ENCODE measurements at places on chromosomes 7 and 10.

- DNase-seq = peak; percentile 71
These were observed 232.2 kb downstream of the FANK1 start for GRCh38 chr10:126128581-126128980.

DNA sequence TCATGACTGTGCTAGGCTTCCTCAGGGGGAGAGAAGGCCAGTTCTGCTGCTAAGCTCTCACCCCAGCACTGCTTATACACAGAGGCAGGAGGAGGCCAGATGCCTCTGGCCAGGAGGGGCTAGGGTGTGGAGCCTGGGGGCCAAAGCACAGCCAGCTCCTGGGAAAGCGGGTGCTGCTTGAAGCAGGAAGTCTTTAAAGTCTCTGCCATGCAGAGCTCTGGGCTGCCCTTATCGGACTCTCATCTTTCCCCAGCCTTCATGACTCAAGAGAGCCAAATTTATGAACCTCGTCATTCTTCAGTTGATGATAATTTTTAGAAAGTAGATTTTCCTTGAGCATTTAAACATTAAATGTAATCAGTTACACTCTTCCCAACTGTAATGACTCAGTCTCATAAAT lies 11.2 kb upstream of the TSPAN14 start:
- no peak for DNase-seq

- DNase-seq = no peak
These were observed 14.9 kb downstream of the TSPAN15 start for GRCh38 chr10:69466158-69466490.

GRCh38 chr7:6158424-6159096 lies 113.9 kb downstream of the CYTH3 start:
- no peak for DNase-seq

DNA sequence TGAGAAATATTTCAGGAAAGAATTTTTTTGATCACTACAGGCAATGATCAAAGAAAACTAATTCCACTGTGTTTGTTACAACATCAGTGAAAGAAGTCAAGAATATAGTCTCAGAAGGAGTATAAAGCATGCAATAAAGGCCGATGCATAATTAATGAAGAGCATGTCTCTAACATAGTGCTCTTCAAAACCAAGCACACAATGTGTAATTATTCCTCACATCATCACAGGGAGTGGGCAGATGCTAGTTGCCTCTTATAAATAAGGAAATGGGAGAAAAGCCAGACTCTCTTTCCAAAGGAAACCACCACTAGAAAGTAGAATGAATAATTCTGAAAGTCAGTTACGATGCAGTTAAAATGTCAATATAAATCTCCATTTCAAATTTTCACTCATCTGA lies 220.1 kb downstream of the TEX36 start:
- DNase-seq = no peak

DNA sequence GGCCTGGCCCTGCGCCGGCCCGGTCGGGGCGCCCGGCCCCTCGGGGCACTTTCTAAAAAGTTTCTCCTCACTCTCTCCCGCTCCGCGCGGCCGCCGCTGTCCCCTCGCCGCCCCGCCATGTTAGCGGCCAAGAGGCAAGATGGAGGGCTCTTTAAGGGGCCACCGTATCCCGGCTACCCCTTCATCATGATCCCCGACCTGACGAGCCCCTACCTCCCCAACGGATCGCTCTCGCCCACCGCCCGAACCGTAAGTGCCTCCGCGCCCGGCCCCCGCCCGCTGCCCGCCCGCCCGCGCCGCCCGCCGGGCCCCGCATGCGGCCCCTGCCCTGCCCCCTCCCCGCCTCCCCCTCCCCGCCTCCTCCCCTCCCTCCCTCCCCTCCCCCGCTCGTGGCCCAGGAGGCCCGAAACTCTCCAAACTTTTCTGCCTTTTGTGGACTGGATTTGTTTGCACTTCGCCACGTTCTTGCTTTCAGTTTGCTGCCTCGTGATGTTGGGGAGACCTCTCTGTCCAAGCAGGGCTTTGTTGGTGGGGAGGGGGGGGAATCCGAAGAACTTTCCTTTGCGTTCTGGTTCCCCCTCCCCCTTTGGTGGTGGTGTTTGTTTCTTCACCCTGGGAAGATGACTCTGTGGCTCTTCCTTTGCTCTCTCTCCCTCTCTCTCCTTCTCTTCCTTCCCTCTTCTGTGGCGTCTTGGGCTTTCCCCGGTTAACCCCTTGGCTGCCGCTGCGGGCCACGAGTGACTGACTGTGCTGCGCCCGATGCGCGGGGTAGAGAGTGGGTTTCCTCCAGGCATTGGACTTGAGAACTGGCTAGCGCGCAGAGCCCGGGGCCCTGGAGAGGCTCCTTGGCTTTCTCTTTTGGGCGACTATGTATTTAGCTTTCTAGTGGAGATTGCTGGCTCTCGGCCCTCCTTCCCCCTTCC lies 1.6 kb downstream of the TCF7L2 start:
- no peak for DNase-seq

DNA sequence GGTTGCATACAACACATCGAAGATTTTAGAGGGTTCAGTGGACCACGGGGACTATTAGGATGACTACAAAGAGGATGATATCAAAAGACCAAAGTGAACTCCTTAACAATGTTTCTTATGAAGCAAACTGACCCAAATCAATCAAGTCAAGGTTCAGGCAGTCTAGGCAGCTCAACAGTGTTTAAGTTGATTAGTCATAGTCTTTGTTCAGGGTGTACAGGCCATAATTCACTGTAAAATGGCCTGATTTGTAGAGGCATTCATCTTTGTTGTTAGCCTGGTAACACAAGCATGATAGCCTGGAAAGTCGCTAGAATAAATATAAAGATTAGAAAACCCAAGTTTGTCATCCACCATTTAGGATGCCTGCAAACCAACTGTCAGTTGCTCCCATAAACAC lies 32.6 kb downstream of the ANTXRL start:
- DNase-seq = no peak

DNA sequence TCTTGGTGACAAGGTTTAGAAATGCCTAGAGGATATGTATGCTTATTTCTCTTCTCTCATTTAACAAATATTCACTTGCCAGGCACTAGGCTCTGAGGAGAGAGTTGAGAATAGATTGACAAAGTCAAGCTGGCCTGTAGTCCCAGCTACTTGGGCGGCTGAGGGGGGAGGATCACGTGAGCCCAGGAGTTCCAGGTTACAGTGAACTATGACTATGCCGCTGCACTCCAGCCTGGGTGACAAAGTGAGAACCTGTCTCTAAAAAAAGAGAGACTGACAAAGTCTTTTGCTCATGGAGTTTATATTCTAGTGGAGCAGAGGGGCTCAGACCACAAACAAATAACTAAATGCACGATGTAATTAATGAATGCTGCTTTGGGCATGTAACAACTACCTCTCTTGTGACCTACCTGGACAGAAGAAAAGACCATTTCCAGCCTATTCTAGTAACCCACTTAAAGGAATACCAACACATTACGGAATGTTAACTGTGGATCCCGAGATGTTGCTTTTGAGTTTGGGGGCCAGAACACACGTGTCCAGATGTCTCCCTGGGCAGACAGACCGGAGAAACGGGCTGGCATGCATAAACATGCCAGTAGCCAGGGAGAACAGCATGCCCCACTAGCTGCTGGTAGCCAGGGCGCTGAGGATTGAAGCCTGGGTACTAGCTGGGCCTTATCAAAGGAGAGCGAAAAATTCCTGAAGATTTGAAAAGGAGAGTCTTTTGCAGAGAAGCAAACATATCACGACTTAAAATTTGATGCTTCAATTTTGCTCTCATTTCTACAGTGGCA lies 2.6 kb upstream of the BMPR1A start:
- no peak for DNase-seq

GRCh38 chr7:1431634-1432380 lies 27.5 kb downstream of the MICALL2 start:
- no peak for DNase-seq

DNA sequence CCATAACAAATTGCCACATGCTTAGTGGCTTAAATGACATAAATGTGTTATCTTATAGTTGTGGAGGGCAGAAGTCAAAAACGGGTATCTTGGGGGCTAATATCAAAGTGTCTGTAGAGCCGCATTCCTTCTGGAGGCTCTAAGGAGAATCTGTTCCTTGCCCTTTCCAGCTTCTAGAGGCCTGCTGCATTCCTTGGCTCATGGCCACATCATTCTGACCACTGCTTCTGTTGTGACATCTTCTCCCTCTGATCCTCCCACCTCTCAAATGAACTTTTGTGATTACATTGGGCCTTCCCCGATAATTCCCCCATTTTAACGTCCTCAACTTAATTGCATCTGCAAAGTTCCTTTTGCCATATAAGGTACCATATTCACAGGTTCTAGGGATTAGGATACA lies 76.1 kb downstream of the CYP26A1 start:
- DNase-seq = no peak

GRCh38 chr10:75508814-75509306 lies 77.4 kb downstream of the LRMDA start:
- no peak for DNase-seq

- DNase-seq = no peak
These were observed 82.9 kb downstream of the SORCS1 start for GRCh38 chr10:107081644-107082043.

DNA sequence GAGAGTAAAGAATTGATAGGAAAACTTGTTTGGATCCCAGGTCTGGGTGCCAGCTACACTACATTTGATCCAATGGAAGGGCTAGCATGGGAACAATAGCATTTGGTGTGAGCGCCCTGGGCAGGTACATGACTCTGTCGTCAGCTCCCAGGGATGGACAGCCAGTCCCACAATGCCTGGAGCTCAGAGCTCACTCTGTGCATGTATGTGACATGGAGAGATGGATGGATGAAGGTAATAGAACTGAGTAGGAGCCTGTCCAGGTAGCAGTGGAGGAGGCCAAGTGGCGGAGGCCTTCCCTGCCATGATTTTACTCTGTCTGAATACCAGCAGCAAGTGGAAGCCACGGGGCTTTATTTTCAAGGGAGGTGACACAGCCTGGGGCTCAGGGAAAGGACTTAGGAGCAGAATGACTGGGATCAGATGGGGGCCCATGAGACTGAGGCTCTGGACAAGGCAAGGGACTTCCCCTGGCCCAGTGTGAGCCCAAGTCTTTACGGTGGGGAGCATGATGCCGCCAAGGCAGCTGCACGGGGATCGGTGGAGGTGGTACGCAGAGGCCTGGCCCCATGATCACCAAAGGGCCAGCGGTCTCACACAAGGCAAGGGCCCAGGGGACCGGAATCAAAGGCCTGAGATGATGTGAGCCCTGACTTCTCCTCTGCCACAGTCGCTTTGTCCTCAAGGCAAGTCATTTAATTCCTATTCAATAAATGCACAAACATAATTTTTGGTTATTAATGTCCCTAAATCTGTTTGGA lies 5.9 kb downstream of the PTPRE start:
- DNase-seq = no peak

DNA sequence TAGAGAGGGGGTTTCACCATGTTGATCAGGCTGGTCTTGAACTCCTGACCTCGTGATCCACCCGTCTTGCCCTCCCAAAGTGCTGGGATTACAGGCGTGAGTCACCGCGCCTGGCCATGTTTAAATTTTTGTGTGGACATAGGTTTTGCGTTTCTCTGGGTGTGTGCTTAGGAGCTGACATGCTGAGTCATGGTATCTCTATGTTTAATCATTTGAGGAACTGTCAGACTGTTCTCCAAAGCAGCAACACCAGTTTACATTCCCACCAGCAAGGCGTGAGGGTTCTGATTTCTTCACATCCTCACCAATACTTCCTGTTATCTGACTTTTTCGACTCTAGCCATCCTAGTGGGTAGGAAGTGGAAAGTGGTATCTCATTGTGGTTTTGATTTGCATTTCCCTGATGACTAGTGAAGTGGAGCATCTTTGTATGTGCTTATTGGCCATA lies 153.7 kb downstream of the DNAJB6 start:
- DNase-seq = no peak

GRCh38 chr7:88090240-88090639 lies 129.6 kb downstream of the SRI start:
- no peak for DNase-seq

DNA sequence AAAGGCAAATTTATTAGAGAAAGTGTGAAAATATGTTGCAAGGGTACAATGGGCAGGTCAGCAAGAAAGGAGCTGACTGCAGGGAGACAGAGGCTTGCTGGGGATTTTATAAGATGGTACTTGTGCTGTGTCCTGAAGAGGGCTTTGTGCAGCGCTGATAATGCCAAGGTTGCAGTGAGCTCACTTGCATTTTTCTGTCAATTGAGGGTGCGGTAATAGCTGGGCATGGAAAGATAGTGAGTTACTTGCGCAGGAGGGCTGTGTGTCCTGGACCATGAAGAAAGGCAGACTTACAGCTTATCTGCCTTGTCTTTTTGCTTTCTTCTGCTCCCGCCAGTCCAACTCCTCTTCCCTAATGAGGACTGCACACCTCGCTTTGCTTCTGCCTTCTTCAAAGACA lies 12.5 kb downstream of the CDC123 start:
- DNase-seq = no peak

- DNase-seq = no peak
These were observed 117.7 kb upstream of the PODXL start for GRCh38 chr7:131674131-131674530.

DNA sequence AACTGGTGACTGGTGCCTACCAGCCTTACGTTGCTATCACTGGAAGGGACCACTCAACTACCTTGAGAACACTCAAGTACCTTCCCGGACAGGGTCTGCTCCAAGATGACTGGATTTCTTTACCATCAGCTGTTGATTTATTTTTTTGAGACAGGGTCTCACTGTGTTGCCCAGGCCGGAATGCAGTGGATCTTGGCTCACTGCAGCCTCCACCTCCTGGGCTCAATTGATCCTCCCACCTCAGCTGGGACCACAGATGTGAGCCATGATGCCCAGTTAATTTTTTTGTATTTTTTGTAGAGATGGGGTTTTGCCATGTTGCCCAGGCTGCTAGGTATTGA lies 45.2 kb upstream of the DLG5 start:
- DNase-seq = no peak

DNA sequence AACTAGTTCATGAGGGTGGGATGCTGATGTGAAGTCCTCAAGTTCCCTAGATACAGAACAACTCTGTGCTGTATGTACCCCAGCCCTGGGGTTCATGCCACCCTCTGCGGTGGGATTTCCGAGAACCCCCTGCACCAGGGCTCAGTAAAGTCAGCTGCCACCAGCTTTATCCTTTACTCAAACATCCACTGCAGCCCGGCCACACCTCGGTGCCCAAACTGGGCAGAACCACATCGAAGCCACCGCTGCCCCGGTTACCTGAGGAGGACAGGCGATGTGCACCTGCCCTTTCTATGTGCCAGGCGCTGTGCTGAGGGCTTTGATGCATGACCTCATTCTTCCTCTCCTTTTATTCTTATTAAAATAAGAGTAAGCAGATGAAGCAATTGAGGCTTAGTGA lies 9.9 kb upstream of the CALML5 start:
- DNase-seq = no peak

Data from vagina (tissue), 2 donors.